ENCODE measurements at places on chromosomes 13 and 19. TPM values are rescaled to one million over a fixed set of nuclear protein-coding genes. Genes with fewer than 3 reads are reported as not detected.

GRCh38 chr19:50377051-50377461 is 799 bp downstream of the NR1H2 start:
- no peak for DNase-seq
- no peak overlapping the region for H3K27ac ChIP-seq
- H3K4me1 ChIP-seq, result no peaks in the 10 kb centered on the region
- no peak overlapping the region for H3K4me3 ChIP-seq
- H3K36me3 ChIP-seq, result peaks cover 38% of the 10 kb centered on the region

NDUFA7 gene
- total RNA-seq, result 20.6 TPM

DNA sequence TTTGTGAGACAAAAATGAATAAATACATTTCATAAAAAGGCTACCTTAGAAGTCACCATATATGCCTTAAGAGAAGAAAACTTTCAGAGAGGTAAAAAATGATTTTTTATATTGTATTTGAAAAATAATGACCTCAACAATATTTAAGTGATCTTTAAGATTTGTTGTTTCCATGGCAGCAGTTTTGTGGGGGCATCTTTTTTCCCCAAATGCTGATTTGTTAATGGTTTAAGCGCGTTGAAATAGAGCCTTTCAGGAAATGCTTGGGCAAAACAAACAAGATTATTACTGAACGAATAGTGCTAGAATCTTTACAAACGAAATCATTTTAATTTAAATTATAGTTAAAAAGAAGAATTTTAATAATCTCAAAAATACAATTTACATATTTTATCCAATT is 103.1 kb upstream of the MYO16 start:
- H3K27me3 ChIP-seq, result no peaks in the 10 kb centered on the region
- no peaks in the 10 kb centered on the region for H3K4me1 ChIP-seq
- H3K4me3 ChIP-seq, result no peak overlapping the region

NANOS3 gene
- total RNA-seq, result not detected

GJB6 gene
- total RNA-seq, result not detected
